ENCODE measurements at places on chromosomes 5 and 9.

DNA sequence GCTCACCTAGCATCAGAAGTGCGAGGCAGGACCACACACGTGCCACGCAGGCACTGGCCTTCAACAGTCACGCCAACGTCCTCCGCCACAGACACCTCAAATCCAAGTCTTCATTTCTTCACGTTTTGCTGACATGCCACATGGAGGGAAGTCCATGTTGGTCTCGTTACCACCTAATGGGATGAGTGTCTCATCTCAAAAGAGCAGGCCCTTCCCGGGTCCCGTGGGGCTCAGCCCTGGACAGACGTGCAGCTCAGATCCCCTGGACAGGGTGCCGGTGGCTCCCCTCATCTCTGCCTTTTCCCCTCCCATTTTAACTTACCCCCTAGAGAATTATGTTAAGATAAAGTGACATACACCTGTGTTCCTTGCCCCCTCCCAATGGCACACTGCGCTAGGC lies 76.8 kb downstream of the MRPL36 start:
- no peak for DNase-seq

DNA sequence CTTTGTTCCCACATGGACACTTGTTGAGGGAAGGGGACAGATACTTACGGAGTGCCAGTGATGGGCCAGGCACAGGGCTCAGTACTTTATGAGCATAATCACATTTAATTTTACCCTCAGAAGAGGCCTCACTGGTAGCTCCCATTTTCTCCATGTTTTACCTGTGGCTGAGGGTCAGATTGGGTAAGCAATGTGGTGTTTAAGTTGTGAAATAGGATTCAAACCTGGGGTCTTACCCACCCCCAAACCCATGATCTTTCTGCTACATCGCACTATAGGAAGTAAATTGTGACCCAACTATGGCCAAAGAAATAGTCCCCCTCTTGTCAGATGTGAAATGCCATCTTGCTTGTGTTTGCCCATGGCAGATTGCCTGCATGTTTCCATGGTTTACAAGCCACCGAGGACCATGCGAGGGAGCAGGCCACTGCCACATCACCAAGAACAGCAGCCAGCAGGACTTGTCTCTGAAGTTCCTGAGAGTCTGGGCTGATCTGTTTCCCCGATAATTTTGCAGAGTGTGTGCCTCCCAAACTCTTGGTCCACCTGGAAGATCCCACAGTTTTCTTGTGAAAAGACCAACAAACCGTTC lies 95.4 kb downstream of the MACROH2A1 start:
- DNase-seq, result no peak

GRCh38 chr5:140992828-140993227 lies 26.6 kb downstream of the PCDHAC2 start:
- DNase-seq, result no peak

- DNase-seq, result no peak
Observed at GRCh38 chr9:121324316-121324715, 45.7 kb downstream of the STOM start.

DNA sequence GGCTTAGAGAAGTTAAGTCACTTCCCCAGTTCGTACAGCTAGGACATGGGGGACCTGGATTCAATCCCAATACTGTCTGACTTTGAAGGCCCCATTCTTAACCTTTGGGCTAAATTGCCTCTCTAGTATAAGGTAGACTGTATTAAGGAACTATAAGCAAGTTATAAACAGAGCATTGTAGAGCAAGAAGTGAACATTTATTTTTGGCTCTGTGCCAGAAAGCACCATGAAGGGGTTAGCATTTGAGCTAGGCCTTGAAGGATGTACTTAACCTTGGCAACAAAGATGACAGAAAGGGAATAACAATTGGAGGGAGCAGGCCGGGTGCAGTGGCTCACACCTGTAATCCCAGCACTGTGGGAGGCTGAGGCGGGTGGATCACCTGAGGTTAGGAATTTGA lies 32.8 kb downstream of the GALNT10 start:
- no peak for DNase-seq

- DNase-seq, result no peak
Observed at GRCh38 chr5:142296914-142297417, 27.9 kb downstream of the SPRY4 start.

DNA sequence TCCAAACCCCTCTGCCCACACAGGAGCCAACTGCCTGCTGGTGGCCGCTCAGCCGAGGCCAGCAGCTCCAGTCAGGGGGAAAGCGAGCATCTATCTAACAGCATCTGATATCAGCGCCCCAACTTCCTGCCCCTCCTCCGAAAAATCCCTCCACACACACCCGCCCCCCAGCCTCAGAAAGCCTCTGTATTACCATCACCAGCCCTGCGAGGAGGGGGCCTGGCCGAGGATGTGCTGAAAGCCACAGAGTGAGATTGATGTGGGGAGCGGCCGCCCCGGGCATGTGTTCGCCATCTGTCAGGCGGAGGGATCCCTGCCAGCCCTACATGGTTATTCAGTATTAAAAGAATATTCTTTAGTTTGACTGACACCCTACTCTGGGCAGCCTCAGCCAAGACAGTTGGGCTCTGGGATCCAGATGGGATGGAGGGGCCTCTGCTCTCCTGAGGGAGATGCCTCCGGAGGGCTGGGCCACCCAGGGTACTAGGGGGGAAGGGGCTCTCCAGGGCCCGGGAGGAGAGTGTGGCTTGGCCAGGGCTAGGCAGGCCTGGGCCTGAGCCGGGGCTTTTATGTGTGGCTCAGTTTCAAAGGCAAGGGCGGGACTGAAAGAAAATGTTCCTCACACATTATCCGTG lies 98.0 kb downstream of the HSD17B3 start:
- DNase-seq, result no peak

- no peak for DNase-seq
Observed at GRCh38 chr5:42285230-42285629, 138.0 kb upstream of the GHR start.

DNA sequence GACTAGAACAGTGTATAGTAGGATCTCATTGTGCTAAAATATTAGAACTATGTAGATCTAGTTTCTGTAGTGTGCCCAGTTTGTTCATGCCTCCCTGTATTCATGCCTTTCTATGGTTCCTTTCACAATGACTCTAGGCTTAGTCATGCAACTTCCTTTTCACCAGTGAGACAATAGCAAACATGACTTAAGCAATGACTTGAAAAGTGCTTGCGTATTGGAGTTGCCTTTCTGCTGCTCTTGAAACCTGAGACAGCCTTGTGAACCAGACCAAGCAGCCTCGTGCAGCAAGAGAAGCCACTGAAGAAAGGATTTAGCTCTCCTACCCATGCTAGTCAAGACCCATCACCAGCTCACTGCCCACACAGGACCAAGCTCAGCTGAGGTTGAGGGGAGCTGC lies 294.5 kb upstream of the TAS2R1 start:
- no peak for DNase-seq

GRCh38 chr9:132478353-132479050 lies 68.5 kb downstream of the CFAP77 start:
- no peak for DNase-seq

DNA sequence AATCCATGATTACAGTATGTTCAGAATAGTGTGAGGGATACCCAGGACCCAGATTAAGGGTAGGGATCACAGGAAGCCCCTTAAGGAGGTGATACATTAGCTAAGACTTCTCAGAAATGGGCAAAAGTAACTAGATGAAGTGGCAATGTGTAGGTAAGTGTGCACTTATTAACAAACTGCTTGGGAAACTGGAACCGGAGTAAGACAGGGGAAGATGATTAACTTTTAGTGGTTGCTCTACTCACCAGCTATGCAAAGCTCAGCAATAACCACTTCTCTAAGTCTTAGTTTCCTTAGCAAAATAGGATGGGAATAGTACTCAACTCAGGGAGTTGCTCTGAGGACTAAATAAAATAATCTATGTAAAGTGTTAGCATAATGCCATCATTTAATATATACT lies 182.2 kb downstream of the MCTP1 start:
- no peak for DNase-seq

- DNase-seq, result no peak
Observed at GRCh38 chr9:2359891-2360471, 261.6 kb upstream of the VLDLR start.

- peak; percentile 59 for DNase-seq
Observed at GRCh38 chr9:33025572-33026342, 684 bp downstream of the DNAJA1 start.

- no peak for DNase-seq
Observed at GRCh38 chr5:128470663-128471062, 67.4 kb downstream of the FBN2 start.

- DNase-seq, result no peak
Observed at GRCh38 chr5:127839496-127840197, 136.5 kb downstream of the CCDC192 start.

- no peak for DNase-seq
Observed at GRCh38 chr5:179143446-179143845, 83.3 kb downstream of the ZNF354C start.

DNA sequence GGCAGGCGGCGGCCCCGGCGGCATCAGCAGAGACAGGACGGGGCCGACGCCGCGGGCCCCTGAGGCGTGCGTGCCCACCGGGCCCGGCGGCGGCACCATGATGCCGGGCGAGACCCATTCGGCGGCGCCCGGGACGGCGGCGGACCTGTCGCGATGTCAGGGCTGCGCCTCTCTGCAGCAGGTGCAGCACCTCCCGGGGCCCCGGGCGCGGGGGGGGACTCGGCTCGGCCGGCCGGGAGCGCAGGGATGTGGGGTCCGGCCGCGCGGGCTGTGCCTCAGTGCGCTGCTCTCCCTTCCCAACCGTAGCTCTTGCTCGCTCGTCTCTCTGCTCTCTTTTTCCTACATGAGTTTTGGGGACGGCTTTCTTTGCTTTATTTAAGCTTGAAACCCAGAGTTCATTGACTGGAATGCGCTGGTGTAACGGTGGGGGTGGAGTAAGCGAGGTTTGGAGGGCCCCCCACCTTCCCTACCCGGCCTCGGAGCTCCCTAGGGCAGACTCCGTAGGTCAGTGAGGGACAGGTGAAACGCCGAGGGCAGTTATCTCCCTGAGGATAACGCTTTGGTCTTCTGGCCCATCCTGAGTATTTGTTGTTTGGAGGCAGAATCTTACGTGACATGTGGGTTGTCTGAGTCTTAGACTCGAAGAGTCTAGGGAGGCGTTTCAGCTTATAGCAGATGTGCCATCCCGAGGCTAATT lies 490 bp downstream of the ICE1 start:
- DNase-seq, result no peak

- DNase-seq, result no peak
Observed at GRCh38 chr5:173567548-173567947, 48.9 kb downstream of the BOD1 start.

DNA sequence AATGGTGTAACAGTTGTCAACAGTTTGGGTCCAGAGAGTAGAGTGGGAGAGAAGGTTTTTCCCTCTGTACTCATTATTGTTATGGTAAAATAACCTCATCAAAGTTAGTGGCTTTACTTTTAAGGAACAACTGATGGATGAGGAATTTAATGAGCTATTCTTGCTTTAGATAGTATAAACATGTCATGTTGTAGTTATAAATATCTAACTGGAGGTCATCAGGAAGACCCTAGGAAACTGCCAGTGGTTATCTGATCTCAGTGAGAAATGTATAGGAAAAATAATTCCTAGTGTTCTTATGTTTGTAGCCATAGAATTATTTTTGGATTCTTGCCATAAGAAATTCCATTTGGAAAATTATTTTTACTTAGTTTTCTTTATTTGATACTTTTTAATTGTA lies 4.1 kb downstream of the ERCC6L2 start:
- DNase-seq, result no peak

GRCh38 chr9:134237630-134238265 lies 73.4 kb upstream of the RNU6ATAC start:
- DNase-seq, result no peak

DNA sequence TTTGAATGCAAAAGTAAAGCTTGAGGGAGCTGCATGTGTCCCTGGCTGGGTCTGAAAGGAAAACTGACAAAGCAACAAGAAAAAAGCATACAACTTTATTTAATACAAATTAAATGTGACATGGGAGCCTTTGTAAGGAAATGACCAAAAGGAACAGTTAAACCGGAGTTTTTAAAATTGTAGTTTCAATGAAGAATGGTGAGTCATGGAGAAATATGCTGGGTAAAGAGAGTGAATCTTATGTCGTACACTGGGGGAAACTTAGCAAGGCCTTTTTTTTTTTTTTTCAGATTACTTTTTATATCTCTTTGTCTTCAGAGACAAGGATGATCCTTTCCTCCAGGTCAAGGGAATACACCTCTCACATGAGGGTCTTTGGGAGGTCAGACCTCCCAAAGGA lies 50.1 kb upstream of the FBXL17 start:
- DNase-seq, result no peak

DNA sequence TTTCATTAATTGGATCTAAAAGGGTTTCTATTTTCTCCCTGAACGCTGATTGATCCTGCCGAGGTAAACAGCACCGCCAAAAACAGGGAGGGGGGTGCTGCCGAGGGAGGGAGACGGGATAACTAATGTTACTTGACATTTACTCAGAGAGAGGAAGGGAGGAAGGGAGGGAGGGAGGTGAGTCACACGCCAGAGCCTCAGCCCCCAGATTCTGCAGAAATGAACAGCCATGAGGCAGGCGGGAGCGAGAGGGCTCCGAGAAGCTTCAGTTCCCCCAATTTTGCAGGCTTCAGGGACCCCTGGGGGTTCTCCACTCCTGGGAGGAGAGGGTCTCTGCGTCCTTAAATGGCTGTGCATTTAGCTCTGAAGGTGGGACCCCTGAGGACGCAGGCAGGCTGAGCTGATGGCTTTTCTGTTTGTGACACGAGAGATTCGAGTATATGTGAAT lies 59.1 kb upstream of the IER5L start:
- peak; percentile 35 for DNase-seq

DNA sequence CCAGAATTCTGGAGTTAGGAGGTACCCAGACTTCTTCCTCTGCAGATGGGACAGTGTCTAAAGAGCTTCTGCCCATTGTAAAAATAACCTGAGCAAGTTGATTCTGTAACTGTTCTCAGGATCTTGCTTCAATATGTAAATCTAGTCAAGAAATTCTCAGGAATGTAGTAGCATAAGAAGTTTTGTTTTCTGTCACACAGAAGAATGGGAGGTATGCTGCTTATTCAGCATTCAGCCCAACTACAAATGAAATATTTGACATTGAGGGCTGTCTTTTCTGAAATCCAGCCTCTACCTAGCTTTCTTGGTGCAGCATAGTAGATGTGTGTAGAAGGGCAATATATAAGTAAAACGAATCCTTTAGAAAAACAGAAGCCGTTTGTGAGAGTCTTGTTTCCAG lies 13.8 kb downstream of the MACIR start:
- DNase-seq, result no peak

GRCh38 chr5:72125941-72126620 lies 18.8 kb downstream of the MAP1B start:
- DNase-seq, result no peak

- DNase-seq, result no peak
Observed at GRCh38 chr9:108903420-108904103, 30.4 kb downstream of the ELP1 start.

GRCh38 chr5:39022151-39022550 lies 52.0 kb downstream of the RICTOR start:
- DNase-seq, result no peak

GRCh38 chr5:87101321-87101720 lies 166.4 kb upstream of the RASA1 start:
- no peak for DNase-seq

- no peak for DNase-seq
Observed at GRCh38 chr9:38254151-38254550, 138.4 kb upstream of the ALDH1B1 start.

DNA sequence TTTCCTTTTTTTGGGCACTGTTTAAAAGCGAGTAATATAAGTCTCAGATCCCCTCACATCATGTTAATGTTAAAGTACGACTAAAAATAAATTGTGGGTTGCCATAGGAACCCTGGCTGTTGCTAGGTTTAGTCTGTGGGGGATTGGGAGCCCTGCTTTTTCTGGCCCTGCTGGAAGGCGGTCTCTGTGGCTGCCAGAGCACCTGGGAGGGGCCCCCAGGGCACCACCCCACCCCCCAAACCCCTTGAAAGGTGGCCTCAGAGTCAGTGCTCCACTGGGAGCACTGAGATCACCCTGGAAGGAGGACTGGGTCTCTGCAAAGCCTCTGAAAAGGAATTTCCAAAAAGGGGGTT lies 66.2 kb upstream of the NEURL1B start:
- no peak for DNase-seq
